Inflammatory macrophage (primary cell): ENCODE measurements at places on chromosomes 2 and 18.

DNA sequence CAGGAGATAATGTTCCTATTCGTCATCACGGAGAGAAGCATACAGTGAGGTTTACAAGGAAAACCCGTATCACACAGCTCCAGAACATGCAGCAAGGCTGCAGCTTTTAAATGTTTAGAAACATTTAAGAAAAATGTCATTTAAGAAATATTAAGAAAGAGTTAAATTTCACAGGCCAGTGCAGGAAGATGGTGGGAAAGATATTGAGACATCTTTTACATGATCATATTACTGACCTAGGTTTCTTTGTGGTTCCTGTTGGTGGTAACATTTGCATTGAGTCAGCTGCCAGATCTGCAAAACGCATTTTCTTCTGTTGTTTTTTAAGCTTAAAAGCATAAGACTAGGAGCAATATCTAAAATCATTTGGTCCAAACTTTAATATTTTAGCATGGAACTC is 44.9 kb downstream of the CPO start:
- peak; percentile 60 for DNase-seq

DNA sequence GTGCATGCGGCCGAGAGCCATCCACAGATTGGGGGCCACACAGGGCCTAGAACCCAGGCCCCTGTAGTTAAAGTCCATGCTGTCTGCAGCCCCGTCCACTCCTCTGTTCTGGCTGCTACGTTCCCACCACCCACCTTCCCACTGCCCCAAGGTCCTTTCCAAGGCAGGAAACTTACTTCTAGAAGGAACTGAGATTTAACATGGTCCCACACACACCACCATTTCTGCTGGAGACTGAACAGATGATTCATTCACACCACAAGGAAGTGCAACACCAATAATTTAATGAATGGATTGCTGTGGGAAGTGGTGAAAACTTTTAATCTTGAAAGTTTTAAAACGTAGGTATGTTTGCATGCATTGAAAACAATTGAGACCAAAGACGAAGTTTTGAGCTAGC is 95.2 kb downstream of the LBH start:
- DNase-seq: peak; percentile 19

DNA sequence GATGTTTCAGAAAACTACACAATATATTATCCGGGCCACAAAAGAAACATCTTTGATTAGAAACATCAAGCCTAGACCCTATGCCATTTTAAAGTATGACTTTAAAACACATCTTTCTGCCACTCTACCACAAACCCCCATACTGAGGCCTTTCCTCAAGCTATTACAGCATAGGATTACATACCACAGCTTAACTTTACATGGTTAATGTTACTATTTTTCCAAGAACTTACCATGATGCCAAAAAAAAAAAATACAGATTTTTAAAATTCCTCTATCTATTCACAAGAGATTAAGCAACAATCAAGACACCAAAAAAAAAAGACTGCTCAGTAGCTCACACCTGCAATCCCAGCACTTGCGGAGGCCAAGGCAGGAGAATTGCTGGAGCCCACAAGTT is 9.0 kb downstream of the NCKAP1 start:
- DNase-seq: no peak

DNA sequence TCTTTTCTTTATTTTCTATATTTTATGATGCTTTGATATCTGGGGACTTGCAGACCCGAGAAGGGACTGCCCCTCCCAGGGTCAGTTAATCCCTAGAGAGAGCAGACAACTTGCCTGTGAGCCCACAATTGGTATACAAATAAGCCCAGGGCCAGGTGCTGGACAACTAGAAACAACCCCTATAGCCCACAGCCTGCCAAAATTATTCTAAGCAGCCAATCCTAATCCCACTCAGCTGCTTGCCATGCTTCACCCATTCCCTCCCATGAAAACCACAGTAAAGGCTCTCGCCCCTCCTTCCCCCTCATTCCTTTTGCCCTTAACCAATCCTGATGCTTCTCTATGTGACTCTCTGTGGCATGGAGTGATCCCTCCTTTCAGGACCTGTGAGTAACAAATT is 380.7 kb downstream of the RBM43 start:
- DNase-seq: no peak

DNA sequence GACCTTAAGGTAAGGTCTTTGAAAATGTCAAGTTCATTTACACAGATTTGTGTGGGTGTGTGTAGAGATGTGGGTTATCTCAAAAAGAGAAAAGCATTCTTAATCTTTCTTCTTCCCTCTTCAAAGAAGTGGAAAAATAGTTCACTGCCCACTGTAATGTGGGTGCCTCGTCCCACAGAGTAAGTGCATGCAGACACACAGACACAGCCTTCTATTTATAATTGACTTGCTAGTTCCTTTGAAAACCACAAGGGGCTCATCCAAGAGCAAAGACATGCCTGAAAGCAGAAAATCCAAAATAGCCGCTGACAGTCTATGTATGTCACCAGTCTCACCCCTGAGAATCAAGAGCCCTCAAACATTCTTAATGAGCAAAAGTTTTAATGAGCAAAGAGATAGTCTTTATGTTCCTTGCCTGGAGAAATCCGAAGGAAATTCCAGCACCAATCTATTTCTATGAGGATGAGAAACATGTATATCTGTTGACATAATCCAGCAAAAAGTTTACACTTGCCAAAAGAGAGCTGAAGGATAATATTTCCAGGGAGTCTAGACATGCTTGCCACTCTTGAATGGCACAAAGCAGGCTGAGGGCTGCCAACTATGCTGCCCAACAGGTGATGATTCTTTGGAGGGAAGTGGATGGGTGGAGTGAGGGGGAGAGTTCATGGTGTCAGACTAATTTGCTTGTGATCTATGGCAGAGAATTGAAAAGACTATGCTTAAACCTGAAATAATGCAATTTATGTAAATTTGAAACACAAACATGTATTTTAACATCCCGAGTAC is 93.9 kb downstream of the ACVR1 start:
- no peak for DNase-seq

DNA sequence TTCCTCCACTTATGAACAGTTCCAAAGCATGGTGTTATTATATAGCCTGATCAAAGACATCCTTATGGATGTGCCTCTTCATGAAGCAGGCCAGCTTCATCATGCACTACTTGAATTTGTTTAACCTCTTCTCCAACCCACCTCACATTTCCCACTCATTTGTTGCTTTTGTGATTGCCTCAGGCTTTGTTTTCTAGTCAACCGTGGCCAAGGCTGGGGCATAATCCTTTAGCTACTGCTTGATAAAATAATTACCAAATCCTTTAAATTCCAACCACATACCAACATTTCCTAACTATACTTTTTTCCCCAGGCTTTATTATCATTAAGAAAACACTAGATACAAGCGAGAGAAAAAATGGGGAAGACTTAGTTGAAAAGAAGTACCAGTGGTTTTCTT is 39.6 kb upstream of the SCN1A start:
- DNase-seq: no peak

GRCh38 chr2:208674919-208675318 is 268.3 kb downstream of the PTH2R start:
- no peak for DNase-seq

- DNase-seq: peak; percentile 95
These were observed 83.9 kb downstream of the STPG4 start for GRCh38 chr2:47070920-47071824.

- DNase-seq: no peak
These were observed 423.3 kb downstream of the MTX2 start for GRCh38 chr2:176692533-176692932.

DNA sequence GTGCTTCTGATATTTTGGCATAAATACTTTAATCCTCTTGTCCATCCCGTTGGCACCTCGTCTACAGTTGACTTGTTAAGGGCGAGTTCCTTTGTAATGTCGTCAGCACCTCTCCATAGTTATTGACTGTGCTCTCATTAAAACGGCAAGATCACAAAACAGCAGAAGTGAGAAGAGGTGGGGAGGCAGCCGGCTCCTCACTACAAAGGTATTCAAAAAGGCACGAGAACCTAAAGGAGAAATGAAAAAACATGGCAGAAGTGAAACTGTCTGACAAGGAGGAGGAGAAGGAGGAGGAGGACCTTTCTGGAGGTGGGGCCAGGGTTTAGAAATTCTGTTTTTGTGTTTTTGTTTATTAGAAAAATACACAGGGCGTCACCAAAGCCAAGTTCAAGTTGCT is 235.6 kb downstream of the BCL11A start:
- peak; percentile 28 for DNase-seq

- DNase-seq: peak; percentile 16
These were observed 47.5 kb upstream of the KCNF1 start for GRCh38 chr2:10864251-10864650.

- peak; percentile 74 for DNase-seq
These were observed 214.6 kb downstream of the SETBP1 start for GRCh38 chr18:44895176-44895798.

DNA sequence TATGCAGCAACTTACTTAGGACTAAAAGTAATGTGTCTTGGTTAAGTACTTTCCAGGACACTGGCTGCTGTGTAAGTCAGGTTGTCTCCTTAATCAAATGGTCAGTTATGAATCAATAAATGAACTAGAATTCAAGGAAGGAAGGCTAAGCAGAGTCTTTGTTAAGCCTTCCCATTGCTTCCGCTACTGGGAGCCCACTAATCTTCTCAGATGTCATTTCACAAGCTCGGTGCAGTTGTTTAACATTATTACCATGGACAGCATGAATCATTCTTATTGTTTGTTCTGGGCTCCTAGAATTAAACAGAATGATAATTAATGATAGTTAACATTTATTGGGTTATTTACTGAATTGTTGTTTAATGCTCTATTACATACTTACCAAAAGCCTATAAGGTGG is 26.0 kb upstream of the MEIS1 start:
- no peak for DNase-seq

DNA sequence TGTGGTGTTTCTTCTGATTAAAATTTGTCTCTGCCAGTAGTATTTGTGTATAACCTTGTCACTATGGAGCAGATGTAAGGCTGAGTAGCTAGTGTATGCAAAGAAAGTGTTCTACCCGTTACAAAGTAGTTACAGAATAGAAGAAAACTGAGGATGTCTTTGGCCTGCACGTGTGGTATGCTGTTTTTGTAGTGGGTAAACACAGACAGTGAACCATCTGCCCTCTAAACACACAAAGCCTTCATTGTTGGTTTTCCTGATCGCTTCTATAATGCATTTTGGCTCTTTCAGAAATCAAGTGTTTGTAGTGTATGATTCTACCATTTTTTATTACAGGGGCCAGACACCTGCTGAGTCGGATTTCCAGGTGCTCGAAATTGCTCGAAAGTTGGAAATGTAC is 61.5 kb downstream of the FARP2 start:
- no peak for DNase-seq

DNA sequence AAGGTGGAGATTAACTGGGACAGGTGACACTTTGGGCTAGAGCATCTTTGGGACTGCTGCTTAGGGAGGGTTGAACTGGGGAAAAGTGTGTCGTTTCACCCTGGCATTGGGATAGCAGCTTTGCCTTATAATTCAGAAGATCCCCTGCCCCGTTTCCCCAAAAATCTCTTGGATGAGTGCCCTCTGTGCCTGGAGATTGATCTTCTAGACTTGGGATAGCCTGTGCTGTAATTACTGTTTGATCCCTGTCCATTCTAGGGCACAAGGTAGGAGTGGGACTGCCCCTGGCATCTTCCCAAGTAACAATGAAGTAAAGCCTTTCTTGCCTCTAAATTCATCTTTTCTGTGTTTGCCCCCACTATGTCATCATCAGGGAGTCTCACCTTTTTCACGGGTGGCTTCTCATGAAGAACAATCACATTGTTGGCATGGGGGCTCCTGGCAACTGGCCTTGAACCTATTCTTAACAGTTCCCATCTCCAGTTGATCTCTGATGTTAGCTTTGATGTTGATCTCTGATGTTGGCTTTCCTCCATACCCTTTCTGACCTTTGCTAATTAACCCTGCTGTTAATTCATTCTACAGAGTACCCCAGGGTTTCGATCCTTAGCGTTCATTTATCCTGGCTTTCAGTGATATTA is 21.6 kb downstream of the MTHFD2 start:
- no peak for DNase-seq

DNA sequence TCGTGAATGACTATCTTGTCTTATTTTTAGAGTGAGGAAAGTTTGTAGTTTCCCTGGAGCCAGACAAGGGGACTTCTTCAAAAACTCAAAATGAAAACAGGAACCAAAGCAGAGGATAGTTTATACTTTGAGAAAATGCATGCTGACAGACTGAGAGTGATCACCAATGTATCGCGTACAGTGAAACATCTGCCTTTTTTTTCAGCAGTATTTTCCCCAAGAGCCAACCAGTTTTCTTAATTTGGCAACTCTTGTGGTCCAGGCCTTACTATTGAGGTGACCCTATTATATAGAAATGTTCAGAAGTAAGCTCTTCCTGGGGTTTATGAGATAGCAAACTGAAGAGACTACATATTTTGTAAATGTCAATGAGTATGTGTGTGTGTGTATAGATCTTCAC is 153.7 kb upstream of the VRK2 start:
- peak; percentile 55 for DNase-seq

DNA sequence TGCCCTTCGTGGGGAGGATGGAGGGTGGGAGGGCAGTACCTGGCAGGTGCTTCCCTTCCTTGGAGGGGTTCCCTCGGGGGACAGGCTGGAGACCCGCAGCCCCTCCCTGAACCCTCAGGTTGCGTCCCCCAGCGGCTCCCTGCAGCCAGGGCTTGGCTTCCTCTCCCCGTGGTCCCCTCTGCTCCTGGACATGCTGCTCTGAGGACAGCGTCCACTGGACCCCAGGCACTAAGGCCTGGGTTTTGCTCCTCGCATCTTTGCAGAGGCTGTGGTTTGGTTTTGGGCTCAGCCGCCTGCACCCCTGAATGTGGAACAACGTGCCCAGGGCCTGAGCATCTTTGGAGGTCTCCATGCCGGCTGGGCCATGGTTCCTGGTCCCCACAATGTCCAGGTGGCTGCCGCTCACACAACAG is 133.5 kb downstream of the PTGR3 start:
- DNase-seq: no peak

GRCh38 chr2:42859006-42859552 is 66.7 kb upstream of the HAAO start:
- peak; percentile 87 for DNase-seq

- no peak for DNase-seq
These were observed 233.2 kb downstream of the TCF4 start for GRCh38 chr18:55354795-55355194.

GRCh38 chr2:144331674-144332355 is 188.1 kb downstream of the ZEB2 start:
- peak; percentile 77 for DNase-seq

GRCh38 chr2:122323927-122324326 is 568.5 kb downstream of the TSN start:
- DNase-seq: peak; percentile 7
